H4 (cell line): ENCODE measurements at places on chromosomes 4 and X.

GRCh38 chr4:169956091-169956843 is 69.9 kb downstream of the MFAP3L start:
- no peak for DNase-seq

DNA sequence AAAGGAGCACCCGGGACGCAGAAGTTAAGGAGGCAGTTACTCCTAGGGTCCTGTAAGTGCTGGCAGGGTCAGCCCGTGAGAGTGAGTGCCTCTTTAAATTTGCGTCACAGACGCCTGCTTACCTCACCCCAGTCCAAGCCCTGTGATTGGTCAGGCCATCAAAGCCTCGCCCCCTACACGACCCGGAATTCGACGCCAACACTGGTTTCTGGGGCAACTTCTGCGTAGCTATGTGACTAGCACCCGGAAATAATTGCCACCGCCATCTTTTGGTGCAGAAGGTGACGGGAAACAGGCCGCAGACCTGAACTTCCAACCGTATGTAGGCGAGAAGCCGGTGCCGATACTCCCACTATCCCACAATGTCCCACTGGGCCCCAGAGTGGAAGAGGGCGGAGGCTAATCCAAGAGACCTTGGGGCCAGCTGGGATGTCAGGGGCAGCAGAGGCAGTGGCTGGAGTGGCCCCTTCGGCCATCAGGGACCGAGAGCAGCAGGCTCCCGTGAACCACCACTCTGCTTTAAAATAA is at the start of gene DDX53:
Gene DDX53 (plus strand): TSS at position 265 of the 528 bp plus-strand sequence. CDS start 98 bp downstream, at position 363.
- DNase-seq = no peak

- DNase-seq = no peak
Measured at GRCh38 chrX:138349351-138349750, 362.2 kb downstream of the FGF13 start.

GRCh38 chr4:23929248-23929647 is 39.4 kb upstream of the PPARGC1A start:
- peak; percentile 42 for DNase-seq

DNA sequence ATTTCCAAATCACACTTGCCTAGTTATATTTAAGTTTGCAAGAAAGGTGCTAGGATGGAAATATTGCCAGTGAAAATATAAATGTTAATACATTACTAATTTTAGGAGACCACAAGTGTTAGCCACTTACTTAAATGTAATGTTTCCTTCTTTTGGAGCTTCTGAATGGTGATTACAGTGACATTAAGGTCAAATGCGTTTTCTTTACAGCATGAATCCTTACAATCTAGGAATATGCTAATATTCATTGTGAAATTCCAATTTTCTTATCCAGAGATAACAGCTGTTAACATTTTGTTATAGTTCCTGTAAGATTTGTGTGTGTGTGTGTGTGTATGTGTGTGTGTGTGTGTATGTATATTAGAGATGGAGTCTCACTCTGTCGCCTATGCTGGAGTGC is 70.2 kb upstream of the NUDT6 start:
- no peak for DNase-seq

DNA sequence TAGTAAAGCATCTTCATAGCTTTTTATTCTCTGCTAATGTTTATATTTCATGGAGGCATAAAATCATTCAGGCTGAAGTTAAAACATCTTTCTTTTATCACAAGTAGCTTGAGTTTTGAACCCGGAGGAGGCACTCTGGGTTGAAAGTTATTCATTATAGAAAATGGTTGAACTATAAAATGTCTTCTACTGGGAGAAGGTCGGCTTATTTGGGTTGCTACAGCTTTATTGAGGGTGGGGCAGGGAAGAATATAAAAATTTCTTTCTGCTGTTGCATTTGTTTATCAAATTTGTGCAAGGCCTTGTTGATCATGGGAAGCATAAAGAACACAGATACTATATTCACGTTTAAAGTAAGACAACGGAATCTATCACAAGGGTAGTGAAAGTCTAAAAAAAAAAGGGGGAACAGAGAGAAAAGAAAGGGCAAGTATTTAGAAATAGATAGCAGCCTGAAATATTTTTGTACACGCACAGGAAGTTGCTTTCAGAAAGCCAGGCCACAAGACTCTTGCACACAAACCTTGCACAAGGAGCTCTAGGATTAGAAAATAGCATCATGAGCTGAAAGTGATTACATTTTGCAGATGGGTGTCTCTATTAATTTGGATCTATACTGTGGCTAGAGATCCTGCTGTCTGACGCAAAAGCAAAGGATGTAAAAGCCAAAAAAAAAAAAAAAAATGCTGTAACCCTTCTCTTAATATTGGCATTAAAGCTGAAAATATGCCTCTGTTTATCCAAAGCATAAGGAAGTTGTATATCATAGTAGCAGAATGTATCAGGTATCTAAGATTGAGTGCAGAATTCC is 37.2 kb upstream of the FAM9C start:
- DNase-seq = no peak

DNA sequence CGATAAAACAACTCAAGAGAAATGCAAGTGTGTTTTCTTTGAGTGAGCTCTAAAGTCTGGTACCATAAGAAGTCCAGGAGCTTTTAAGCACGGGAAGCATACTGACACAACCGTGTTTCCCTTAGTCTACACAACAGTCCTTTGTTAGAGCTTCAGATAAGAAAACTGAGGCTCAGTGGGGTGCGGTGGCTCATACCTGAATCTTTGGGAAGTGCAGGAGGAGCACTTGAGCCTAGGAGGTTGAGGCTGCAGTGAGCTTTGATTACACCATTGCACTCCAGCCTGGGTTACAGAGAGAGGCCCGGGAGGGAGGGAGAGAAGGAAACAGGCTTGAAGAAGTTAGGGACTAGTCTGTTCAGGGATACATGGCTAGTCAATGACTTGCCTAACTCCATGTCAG is 21.9 kb downstream of the LEF1 start:
- no peak for DNase-seq

DNA sequence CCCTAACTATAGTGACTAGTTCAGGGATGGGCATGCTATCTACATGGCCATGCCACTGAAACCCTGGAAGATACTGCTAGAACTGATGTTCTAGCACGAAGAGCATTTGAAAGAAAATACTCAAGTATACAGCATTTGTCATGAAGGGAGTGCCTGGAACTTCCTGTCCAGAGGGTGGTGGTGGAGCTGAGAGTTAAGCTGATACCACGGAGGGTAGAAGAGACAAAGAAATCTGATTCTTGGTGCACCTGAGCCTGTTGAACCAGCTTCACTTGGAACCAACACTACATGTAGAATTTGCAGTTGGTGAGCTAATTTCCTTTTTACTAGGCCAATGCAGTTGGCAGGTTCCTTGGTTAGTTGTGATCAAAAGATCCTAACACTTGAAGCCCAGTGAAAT is 116.4 kb downstream of the CCNG2 start:
- no peak for DNase-seq

DNA sequence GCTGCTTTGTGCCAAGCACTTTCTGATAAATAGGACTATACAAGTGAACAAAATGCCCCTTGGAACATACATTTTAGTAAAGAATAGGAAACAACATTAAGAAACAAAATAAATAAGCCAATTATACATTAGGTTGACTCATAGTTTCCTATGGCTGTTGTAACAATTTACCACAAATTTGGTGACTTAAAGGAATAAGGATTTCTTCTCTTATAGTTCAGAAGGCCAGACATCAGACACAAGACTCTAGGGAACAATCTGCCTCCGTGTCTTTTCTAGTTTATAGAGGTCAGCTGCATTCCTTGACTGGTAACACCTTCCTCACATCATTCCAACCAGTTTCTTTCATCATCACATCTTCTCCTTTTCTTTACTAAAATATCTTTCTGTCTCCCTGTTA is 235.9 kb upstream of the PCDH18 start:
- no peak for DNase-seq

GRCh38 chrX:40058719-40059118 is 39.0 kb downstream of the BCOR start:
- DNase-seq = no peak

- DNase-seq = no peak
Measured at GRCh38 chrX:22541926-22542325, 269.2 kb downstream of the CBLL2 start.

DNA sequence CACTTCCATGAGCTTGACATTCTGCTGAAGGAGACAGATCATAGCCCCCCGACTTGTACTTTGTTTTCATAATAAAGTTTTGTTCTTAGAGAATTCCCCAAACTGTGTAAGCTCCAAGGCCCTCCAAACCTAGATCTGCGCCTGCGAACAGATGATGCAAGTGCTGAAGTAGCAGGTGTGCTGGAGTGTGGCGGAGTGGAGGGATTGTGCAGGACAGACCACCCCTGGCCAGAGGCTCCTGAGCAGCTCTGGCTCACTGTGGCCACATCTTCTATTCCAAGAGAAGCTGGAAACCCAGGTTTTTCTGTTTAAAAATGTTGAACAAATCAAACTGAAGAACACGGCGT is 46.4 kb downstream of the TBC1D14 start:
- no peak for DNase-seq

GRCh38 chr4:96305030-96305429 is 465.1 kb downstream of the PDHA2 start:
- no peak for DNase-seq

GRCh38 chr4:55079451-55080173 is 45.8 kb downstream of the KDR start:
- no peak for DNase-seq

GRCh38 chrX:54496517-54496852 is 451 bp upstream of the FGD1 start:
- no peak for DNase-seq

DNA sequence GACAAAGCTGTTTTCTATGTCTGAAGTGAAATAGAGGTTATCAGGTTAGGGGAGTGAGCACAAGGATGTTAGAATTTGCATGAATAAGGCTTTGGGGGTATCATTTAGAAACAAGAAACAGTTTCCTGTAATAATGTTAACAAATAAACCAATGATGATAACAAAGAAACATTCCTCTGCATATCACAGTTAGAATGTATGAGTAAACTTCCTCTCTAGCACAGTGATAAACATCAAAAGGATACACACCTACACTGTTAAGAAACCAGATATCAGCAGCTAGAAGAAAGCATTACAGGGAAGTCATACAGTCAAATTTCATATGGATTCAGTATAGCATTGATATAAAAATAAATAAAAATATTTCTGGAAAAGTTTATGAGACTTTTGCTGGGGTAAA is 340.0 kb upstream of the MAGEB16 start:
- DNase-seq = no peak

DNA sequence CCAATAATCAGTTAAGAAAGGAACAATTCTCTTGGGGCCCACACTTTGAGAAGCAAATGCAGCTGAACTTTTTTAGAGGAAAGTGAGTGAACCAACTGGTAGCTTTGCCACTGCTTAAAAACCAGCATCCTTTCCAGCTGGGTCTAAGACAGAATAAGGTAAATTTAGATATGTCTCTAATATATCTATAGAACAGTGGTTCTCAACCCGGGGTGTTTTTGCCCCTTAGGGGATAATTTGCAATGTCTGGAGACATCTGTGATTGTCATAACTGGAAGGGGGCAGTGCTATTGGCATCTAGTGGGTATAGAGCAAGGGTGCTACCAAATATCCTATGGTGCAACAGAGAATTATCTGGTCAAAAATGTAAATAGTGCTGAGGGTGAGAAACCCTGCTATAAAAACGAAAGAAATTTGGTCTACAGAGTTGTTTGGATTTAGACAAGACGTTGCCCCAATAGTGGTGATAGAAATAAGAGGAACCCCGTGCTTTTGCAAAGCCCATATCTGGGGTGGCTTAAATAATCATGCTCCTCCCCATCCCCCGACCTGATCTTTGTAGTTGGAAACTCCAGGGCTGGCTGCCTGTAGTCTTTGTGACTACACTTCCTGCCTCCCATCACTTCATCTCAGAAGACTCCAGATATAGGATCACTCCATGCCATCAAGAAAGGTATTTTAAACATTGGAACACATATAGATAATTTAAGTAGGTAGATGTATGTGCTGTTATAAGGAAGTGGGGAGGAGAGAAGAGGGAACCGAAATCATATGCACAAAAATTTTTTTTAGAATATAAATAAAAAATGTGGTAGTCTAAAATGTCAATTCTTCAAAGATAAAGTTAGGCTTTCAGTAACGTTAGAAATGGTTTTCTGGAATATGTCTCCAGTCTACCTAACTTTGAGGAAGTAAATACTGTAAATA is at the start of gene TLR7:
Gene TLR7 (plus strand): TSS at position 622 of the 927 bp plus-strand sequence. CDS start 507 bp downstream, outside the sequence.
- no peak for DNase-seq

- DNase-seq = no peak
Measured at GRCh38 chrX:140526171-140526570, 21.3 kb upstream of the SOX3 start.

- no peak for DNase-seq
Measured at GRCh38 chrX:155779831-155780230, 101.3 kb upstream of the VAMP7 start.

GRCh38 chrX:137424679-137425078 is 141.2 kb upstream of the ZIC3 start:
- DNase-seq = no peak

- no peak for DNase-seq
Measured at GRCh38 chr4:53889326-53890055, 174.9 kb downstream of the CHIC2 start.

- DNase-seq = no peak
Measured at GRCh38 chr4:110624904-110625494, 2.1 kb upstream of the PITX2 start.

GRCh38 chr4:141899541-141899940 is 263.2 kb downstream of the IL15 start:
- no peak for DNase-seq

DNA sequence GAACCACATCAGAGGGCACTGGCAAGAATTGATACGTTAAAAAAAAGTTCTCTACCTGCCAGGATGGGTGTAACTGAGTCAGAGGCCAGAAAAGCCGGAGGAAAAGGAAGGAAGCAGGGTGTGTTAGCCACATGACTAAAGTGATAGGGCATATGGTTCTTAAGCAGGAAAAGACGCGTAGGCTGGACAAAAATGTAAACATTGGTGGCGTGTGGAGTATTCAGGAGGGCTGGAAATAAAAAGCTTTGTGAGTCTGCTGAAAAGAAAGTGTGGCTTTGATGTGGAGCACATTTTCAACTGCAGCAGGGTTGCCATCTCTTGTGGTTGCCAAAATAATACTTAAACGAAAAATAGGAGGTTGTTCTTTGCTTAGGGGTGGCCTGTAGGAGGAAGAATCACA is 186.5 kb upstream of the RPL34 start:
- peak; percentile 76 for DNase-seq

DNA sequence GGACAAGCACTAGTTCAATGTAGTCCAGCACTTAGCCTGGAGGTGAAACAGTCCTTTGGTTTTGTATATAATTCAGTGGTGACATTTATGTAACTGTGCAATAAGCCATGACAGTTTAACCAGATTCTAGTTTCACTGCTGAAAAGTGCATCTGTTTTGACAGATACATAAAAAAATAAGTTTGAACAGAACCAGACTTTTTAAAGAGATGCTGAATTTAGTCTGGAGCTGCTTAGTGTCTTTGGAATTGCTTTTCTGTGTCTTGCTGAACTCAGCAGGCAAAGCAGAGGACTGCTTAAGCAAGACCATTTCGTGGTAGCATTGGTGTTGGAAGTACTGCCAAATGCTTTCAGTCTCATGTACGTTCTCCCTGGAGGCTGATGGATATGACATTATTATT is 393.5 kb downstream of the MAPK10 start:
- no peak for DNase-seq
